Posterior vena cava (tissue), 2 donors: ENCODE measurements at places on chromosomes 5 and 9. TPM values are rescaled to one million over a fixed set of nuclear protein-coding genes. Genes with fewer than 3 reads are reported as not detected.

Gene TPRN
- total RNA-seq = 8.8 TPM

Gene ZNF608
- 11.9 TPM for total RNA-seq

Gene PDE4D
- total RNA-seq = 72.4 TPM

Gene FST
- total RNA-seq = 18.3 TPM

Gene TAF11L5
- total RNA-seq = not detected

Gene LCN9
- total RNA-seq = not detected

DNA sequence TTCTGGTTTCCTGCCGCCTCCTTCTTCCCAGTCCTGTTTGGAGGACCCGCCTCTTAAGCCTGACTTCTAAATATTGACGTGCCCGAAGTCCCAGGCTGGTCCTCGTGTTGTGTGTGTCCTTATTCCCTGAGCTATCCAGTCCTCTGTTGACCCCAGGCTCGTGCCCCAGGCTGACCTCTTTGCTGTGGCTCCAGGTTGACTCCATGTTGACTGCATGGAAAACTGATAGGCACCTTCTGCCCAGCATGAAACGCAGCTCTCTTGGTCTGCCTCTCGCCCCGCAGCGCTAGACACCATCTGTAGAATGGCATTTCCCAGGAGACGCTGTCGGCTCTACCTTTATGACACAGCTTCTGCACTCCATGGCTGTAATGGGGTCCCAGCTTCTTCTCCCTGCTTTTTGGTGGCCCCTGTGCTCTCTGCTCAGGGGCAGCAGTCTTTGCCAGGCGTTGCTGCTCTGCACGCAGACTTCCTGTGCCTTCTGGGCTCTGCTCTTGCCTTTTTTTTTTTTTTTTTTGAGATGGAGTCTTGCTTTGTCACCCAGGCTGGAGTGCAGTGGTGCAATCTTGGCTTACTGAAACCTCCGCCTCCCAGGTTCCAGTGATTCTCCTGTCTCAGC, 28.4 kb downstream of the EHMT1 start:
- peak; percentile 49 for DNase-seq

DNA sequence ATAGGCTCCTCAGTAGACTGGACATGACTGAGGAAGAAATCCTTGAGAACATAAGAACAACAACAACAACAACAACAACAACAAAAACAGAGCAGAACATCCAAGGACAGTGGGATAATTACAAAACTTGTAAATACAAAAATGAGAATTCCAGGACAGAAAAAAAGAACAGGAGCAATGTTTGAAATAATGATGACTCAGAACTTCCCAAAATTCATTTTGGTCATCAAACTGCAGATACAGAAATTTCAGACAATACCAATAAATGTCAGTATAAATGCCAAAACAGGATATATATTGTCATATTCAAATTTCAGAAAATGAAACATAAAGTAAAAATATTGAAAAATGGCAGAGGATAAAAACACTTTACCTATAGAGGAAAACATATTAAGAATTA, 259.0 kb downstream of the TRIM36 start:
- DNase-seq = no peak

DNA sequence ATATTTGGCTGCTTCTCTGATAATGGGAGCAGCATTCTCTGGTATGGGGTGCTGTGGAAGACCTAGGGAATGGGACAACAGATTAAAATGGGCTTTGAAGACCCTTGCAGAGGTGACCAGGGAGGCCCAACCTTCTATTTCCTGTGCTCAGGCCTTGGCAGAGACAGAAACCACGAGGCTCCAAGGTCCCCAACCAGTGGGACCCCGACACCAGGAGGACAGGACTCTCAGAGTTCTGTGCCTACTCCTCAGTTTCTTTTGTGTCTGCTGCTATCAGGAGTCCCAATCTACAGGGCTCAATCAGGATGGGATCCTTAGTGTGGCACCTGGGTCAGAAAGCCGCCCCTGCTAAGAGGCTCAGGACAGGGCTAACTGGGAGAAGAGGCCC, 29.3 kb downstream of the CSF2 start:
- DNase-seq = no peak

- no peak for DNase-seq
Measured at GRCh38 chr5:53714667-53715010, 154.2 kb downstream of the NDUFS4 start.

DNA sequence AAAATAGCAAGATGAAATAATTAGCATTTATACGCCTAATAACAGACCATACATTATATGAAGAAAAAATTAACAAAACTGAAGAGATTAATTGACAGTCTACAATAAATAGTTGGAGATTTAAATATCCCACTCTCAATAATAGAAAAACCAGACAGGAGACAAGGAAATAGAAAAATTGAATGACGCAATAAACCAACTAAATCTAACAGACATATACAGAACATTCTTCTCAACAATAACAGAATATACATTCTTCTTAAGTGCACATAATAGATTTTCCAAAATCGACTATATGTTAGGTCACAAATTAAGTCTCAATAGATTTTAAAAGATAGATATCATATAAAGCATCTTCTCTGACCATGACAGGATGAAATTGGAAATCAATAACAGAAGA, 25.6 kb upstream of the RNF180 start:
- no peak for DNase-seq

- DNase-seq = no peak
Measured at GRCh38 chr5:72494623-72495124, 12.5 kb downstream of the ZNF366 start.

DNA sequence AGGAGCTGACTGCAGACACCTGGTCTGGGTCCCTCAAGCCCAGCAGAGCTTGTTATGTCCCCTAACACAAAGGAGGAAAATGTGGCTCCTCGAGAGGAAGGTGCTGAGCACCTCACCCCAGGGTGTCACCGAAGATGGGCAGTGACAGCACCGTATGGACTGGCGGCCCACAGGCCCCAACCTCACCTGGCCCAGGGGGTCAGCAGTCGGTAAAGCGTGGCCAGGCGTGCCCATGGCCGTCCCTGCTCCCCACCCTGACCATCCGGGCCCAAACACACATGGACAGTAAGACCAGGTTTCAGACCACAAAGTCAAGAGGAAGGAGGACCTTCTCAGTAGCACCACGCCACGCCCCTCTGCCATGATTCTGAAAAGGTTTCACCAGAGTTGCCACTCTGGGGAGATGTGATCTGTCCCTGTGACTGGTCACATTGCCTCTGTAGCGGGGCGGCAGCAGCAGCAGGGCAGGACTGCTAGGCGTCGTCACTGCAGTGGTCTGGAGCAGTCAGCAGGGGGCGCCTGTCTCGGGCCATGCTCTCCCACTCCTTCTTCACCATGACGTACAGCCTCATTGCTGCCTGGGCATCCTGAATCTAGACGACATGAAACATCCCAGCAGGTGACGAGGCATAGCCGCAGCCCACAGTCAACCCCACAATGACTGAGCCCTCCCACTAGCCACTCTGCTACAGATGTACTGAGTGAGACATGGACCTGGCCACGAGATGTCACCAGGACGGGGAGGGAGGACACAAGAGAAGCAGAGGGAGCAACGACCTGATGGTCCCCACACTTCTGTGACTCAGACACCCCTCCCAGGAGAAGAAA, 11.1 kb downstream of the REXO4 start:
- DNase-seq = peak; percentile 92

GRCh38 chr5:153938191-153938842, 100.4 kb downstream of the FAM114A2 start:
- no peak for DNase-seq

DNA sequence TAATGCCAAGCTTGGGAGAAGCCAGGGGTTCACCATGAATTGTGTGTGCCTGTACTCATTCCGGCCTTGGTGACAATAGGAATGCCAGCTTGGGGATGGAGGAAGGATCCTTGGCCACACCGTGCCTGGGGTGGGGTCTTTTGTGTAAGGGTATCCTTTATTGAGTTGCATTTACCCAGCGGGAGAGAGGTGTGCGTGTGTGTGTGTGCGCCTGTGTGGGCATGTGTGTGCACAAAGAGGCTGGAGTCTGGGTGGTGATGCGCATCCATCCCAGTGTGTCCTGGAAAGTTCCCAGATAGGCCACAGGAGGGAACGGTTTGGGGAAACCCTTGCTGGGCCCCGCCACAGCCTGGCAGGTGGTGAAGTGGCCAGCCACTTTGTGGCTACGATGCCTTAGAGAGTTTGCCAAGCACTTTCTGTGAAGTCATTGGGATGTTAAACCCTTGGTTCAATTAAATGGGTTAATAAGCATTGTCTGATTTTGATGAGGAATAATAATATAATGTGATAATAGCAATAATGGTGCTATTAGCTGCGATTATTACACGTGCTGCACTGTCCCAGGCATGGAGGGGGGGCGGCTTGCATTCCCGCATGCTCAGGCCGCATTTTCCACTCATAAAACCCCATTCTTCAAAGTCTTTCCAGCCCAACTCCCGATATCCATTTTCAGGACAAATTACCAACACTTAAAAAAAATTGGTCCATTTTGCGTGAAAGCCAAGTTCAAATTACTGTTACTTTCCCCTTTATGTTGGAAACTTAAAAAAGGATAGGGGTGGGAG, 13.7 kb downstream of the PITX1 start:
- peak; percentile 31 for DNase-seq

GRCh38 chr5:62007457-62007856, 298.5 kb upstream of the KIF2A start:
- DNase-seq = no peak

DNA sequence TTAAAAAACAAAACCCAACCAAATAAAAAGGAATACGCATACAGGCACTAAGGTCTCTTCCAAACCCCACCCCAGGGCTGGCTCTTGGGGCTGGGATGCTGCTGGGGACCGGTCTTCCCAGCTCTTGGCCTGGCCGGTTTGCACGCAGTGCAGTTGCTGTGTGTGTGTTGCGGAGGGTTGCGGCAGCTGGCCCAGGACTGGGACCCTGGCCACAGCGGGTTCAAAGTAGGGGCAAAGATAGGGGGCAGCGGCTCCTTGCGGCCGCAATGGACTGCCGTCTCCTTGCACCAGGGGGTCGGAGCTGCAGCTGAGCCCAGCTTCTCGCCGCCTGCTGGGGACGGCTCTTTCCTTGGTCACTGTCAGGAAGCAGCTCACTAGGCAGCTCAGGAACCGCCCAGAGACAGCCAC, 5.0 kb downstream of the DMRT3 start:
- DNase-seq = no peak
